ENCODE measurements at places on chromosomes 4 and X.
A peak's percentile ranks its signal among the peaks of the same experiment; 100 is the strongest.

GRCh38 chrX:53494436-53494835, 60.3 kb upstream of the HSD17B10 start:
- no peak for DNase-seq

GRCh38 chr4:139763672-139764071, 98.1 kb downstream of the MGST2 start:
- DNase-seq = peak; percentile 42

GRCh38 chr4:123415977-123416376, 19.4 kb downstream of the SPRY1 start:
- DNase-seq = no peak

DNA sequence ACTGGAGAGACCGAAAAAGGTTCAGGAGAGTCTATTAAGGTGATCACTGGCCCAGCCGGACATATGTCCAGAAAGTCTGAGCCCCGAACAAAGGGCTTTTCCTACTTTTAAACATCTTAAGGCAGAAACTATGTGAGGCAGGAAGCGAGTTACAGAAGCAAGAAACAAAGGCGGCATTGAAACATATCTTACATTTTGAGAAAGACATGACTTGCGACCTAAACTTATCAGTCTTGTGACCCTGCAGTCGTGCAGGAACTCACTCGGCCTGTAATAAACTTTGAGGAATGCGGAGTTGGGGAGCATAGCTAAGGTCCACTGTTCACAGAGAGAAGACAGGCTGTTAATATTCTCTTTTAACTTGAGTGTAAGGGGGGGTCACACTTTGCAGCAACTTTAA, 158.7 kb downstream of the TBX22 start:
- DNase-seq = no peak

GRCh38 chrX:81377329-81377728, 175.4 kb downstream of the SH3BGRL start:
- no peak for DNase-seq

GRCh38 chr4:5206016-5206790, 154.9 kb downstream of the STK32B start:
- DNase-seq = no peak

DNA sequence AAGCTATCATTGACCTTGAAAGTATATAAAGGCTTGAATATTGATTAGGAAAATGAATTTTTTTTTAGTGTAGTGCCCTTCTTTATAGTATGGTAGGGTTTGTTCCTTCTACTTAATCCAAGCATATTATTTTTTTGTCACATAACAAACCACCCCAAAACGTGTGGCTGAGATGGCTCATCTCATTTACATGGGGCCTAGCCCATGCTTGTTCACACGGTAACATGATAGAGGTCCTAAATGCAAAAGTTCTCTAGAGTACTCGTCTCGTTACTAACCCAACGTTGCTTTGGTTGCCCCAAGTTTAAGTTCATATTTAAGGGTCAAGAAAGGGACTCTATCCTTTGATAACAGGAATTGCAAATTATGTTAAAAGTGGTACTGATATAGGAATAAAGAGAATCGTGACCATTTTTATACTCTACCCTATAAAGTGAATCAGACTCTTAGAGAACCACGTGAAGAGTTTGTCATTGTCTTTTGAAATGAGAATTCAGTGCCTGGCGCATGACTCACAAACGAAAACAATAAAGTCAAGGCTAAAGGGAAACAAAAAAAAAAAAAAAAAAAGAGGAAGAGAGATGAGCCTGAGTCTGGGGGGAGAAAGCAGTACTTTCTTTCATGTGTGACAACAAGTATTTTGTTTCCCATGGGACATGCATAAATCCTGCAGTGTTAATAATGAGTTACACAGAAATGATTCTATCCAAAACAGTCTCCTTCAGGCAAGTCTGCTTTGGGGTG, 402.8 kb upstream of the NWD2 start:
- DNase-seq = no peak

GRCh38 chrX:40105835-40106675, 8.3 kb upstream of the BCOR start:
- no peak for DNase-seq

- no peak for DNase-seq
Observed at GRCh38 chr4:87580057-87580456, 28.3 kb upstream of the DSPP start.

- DNase-seq = no peak
Observed at GRCh38 chrX:71992711-71993110, 82.1 kb downstream of the NHSL2 start.

- no peak for DNase-seq
Observed at GRCh38 chr4:129176864-129177263, 80.9 kb downstream of the C4orf33 start.

DNA sequence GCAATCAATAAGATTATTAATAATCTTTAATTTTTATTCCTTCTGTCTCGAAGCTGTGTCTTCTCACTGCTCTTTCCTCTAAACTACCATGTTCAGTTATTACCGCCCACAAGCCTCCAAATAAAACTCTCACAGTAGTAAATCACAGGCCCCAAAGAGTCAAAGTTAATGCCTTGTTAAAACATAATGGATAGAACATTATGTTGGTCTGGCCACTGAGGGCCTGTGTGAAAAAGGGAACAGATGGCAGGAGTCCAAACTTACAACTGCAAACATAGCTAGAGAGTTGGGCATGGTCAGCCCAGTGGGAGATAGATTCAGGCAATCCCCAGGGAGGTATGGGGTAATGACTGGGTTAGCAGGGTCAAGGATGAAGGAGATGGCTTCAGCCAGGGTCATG, 84.6 kb upstream of the TNIP3 start:
- DNase-seq = no peak

DNA sequence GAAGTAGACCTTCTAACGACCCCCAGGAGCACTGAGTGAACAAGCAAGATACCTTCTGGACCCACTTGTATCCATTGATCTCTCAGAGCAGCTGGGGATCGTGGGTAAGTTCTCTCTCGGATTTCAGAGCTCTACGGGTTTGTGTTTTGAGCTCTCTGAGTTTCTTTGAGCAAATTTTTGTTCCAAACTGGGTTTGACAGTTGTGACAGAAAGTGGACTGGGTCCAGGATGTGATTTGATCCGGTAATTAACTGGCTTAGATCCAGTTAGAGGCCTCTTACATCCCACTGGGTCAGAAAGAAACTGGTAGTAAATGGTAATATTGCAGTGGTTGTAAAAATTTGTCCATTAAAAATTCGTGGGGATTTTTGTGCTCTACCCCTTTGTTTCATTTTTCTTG, 459.2 kb downstream of the INPP4B start:
- DNase-seq = no peak

- no peak for DNase-seq
Observed at GRCh38 chrX:148416931-148417330, 83.5 kb upstream of the AFF2 start.

GRCh38 chr4:177680308-177680707, 238.1 kb upstream of the AGA start:
- DNase-seq = no peak

GRCh38 chrX:437661-438390, 51.1 kb upstream of the PPP2R3B start:
- no peak for DNase-seq

DNA sequence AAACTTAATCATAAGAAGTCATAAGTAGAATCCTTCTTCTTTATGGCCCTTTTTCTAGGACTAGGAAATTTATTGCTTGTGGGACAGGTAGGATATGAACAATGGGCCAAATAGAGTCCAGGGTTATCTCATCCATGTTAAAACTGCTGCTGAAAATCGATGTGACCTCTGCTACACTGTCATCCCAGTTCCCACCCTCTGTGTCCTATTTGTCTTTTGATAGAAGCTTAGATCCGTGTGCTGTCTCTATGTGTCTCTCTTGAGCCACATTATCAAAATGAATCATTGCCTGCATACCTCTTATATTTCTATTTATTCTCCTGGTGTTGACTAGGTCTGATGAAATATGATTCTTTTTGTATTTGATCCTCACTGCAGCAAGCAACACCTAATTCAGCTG, 661.4 kb downstream of the DACH2 start:
- no peak for DNase-seq

- DNase-seq = no peak
Observed at GRCh38 chrX:14529290-14529989, at the start of gene GLRA2. GLRA2 (plus strand) TSS chrX:14529536; CDS start chrX:14530058, 522 bp downstream.

DNA sequence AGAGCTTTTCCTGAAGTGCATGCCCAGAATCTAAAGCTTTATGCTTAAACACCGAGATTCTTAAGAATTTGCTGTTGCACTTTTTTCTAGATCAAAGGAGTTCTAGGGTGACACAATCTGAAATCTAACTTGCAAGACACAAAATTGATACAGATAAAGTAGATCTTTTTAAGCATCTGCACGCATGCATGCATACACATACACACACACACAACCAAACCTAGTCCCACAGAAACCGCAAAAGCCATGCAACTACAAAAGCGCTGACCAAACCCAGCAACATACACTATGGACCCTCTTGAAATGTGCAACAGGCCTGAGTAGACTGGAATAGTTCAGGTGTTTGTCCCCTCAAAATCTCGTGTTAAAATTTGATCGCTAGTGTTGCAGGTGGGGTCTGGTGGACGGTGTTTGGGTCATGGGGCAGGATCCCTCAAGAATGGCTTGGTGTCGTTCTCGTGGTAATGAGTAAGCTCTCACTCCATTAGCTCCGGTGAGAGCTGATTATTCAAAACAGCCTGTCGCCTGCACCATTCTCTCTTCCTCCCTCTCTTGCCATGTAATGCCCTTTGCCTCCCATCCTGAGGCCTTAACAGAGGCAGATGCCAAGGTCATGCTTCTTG, 52.7 kb downstream of the IRF2 start:
- no peak for DNase-seq

GRCh38 chrX:49287665-49288064, 15.8 kb upstream of the GAGE10 start:
- no peak for DNase-seq

GRCh38 chr4:38411092-38411491, 252.9 kb upstream of the KLF3 start:
- no peak for DNase-seq

DNA sequence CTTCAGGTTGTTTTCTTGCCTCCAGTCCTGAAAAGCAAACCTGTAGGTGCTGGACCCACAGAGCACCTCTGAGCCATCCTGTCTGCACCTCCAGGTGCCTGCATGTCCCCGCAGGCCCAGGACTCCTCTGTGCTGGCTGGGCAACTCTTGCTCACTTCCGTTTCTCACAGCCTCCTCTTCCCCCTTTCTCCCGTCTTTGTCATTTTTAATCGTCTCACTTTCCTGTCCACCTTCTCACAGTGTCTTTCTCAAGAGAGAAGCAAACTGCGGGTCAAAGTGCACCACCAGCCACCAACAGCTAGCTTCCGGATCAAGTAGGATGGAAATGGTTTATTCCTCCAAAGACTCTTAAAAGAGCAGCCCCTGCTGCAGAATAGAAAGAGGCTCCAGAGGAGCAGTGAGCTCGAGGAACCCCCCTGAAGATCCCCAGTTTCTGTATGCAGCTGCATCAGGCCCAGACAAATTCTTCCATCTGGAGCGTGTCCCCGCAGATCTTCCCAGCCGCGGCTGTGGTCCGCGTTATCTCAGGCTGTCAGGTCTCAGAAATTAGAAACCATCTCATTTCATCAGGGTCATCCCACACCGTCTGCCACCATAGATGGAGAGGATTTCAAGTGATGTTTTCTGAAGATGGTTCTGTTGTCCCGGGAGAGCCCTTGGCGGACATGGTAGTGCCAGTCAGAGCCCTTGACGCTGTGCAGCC, 87.7 kb downstream of the FHDC1 start:
- DNase-seq = peak; percentile 28

DNA sequence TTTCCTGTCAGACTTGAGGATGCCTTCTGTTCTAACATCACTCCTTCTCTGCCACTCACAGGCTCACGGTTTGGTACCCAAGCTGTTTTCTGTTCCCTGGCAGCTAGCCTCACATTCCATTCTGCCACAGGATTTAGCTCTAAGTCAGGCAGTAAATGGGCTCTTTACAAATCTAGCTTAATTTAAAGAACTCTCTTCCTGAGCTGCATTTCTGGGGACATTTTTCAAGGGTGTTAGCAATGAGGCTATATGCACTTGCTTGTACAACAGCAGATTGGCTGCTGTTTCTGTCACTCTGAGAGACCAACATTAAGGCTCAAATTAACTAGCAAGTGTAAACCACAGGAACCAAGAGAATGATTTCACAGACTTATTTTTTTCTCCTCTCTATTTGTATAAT, 337.8 kb upstream of the NOCT start:
- DNase-seq = no peak

DNA sequence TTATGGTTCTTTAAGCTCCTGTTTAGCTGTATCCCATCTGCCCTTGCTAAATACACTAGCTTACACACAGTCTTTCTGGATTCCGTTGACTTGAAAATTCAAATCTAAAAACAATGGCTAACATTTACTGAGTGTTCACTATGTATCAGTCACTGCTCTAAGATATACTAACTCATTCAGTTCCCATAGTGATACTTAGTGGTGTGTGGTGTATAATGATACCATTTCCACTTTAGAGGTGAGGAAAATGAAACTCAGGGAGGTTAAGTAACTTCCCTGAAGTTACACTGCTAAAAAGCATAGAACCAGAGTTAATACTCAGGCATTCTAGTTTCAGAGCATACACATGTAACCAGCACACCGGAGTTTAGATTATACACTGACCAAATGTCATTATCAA, 762.0 kb downstream of the GRID2 start:
- no peak for DNase-seq

- DNase-seq = no peak
Observed at GRCh38 chrX:7603387-7603786, 239.6 kb upstream of the VCX start.

- no peak for DNase-seq
Observed at GRCh38 chr4:152467101-152467500, 68.8 kb downstream of the FBXW7 start.

DNA sequence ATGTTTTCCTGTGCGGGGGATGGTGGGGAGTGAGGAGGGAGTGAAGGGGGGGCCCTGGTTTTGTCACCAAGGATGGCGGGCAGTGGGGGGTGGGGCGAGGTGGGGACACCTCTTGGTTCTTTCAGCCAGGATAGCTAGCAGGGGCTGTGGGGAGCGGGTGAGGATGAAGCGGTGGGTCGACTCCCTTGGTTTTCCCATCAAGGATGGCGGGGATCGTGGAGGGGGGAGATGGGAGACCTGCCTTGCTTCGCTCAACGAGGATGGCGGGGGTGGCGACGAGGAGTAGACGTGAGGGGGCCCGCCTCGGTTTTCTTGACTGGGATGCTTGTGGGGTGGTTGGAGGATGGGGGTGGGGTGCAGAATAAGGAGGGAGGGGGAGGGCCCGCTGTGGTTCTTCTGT, 643 bp downstream of the FHL1 start:
- DNase-seq = no peak

DNA sequence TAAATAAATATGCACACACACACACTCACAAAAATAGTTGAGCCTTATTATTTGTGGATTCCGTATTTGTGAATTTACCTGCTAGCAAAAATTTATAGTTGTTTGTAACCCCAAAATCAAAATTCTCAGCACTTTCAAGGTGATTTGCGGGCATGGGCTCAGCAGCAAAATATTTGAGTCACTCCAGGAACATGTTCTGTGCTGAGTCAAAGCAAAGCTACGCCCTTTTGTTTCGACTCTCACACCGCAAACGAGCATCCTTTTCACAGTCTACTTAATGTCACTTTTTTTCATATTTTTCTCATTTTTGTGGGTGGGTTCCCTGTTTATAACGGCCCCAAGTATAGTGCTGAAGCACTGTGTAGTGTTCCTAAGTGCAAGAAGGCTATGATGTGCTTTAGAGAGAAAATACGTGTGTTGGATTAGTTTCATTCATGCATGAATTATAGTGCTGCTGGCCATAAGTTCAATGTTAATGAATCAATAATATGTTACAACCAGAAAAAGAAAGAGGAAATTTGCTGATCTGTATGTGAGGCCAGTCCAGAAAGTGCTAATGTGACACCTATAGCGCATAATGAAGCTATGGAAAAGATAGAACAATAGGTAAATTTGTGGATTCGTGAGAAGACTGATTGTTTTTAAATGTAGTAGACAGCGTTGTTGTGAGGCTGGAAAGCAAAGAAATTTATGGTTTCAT, 723.2 kb upstream of the AGA start:
- no peak for DNase-seq

Measured in DMS79 (cell line).